Skeletal muscle cell (primary cell): ENCODE measurements at places on chromosomes 2 and 18.

DNA sequence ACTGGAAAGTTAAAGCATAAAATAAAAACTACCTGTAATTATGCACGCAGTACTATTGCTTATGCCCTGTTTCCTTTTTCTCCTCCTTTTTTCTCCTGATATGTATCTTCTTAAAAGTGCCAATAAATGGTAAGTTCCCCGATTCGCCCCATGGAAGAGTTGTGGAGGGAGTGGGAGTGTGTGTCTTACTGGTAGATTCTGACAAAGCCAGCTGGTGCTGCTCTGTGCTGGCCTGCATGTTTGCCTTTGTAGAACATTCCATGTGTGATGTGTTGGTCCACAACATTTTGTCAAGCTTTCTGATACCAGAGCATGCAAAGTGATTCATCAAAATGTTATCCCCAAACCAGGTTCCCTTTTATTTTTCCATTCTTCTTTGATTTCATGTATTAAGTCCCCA, 356.9 kb upstream of the RAB12 start:
- DNase-seq = no peak

DNA sequence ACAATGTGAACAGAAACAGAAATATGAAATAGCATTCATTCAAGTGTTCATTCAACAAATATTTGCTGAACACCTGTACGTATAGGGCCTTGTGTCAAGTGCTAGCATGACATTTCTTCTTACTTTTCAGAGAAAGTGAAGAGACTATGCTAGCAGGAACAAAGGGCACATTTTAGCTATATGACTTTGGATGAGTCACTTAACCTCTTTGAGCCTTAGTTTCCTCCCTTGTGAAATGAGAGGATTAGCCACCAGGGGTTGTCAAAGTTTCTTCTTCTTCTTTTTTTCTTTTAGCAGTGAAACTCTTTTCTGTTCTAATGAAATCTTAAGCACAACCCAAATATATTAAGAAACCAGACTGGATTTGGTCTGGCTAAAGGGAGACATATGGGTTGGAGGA, 53.1 kb downstream of the FIGN start:
- DNase-seq = no peak

GRCh38 chr18:45802814-45803492, 22.5 kb upstream of the SIGLEC15 start:
- DNase-seq = peak; percentile 95

DNA sequence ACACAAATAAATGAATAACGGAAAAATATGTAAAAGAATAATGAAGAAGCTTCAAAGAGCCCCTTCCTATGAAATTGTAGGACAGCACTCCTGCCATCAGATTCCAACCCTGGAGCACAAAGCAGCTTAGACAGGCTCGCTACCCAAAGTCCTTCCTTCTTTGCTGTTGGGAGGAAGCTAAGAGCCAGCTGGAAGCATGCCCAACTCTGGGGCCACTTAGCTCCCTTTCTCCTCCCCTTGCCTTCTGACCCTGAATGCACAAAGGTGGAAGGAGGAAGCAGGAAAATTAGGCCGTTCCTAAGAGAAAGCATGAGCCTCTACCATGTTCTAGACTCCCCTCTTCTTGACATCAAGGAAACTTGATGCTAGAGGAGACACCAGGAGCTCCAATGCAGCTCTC, 700.8 kb downstream of the RNF144A start:
- no peak for DNase-seq

GRCh38 chr2:217061916-217062505, 202.1 kb upstream of the TNP1 start:
- no peak for DNase-seq
